ENCODE measurements at places on chromosomes 13 and 19. TPM values are rescaled to one million over a fixed set of nuclear protein-coding genes. Genes with fewer than 3 reads are reported as not detected.

DNA sequence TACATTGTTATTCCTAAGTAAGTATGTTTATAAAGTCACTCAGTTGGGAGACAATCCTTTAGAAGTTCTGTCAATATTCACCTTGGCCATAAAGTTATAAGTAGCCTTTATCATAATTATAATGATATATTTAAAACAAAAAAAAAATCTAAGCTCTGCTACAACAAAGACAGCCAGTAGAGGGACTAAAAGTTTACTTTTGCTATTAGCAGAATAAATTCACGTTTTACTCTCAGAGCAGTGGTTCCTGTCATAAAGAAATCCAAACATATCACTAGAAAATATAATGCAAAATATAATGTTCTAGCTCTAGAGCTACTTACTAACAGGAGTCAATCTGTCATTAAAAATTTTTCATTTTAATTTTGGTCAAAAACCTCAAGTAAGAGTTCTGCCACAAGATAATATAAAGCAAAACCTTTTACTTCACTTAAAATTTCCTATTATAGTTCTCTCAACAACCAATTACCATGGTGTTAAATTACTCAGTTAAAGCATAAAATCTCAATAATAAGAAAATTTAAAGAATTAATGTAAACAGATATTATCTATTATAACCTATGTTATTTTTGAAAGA, 17.7 kb downstream of the INTS6 start:
- DNase-seq, result no peak

DNA sequence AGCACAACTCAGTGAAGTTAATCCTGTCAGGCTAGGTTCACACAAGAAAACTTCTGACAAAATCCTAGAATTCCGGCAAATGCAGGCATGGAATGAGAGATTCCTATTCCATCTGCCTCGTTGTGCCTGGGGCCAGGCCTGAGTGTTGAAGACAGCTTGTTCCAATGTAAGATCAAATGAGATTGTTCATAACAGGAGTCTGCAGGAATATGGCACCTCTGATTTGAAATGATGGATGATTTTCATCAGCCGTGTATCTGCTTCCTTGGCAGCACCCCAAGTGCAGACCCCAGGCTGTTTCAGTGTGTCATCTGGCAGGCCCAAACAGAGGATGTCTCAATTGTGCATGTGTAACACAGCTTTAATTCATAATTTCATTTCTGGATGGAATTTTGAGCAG, 35.3 kb upstream of the SACS start:
- no peak for DNase-seq

DNA sequence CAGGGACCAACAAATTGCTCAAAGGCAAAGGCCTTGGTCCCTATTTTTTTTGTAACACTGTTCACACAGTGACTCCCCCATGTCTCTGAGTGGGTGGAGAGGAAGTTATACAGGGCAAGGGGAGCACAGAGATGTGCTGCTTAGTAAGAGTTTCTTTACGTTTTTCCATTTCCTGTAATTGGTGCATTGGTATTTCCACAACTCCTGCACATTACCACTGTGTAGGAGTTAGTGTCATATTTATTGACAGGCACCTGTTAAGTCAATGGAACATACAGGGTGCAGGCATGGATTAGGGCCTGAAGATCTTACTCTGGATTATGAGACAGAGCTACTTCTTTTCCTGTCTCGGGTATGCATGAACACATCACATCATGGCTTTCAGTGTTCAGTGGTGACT, 45.2 kb downstream of the SOX21 start:
- DNase-seq, result no peak

GRCh38 chr13:103168901-103169508, 102.8 kb upstream of the SLC10A2 start:
- no peak for DNase-seq

Gene KLK14
- 0.44 TPM for total RNA-seq

Measured in activated T-helper 2 cell treated with anti-CD3 and anti-CD28 coated beads, Interferon-gamma antibody, Interleukin-2, Interleukin-4, amounts not matched to agents 10 μg/mL and 5 μg/mL and 100 μg/mL, durations not matched to agents 14 hours and 24 hours and 36 hours (primary cell).